ENCODE measurements at places on chromosomes 6 and 20. TPM values are rescaled to one million over a fixed set of nuclear protein-coding genes. Genes with fewer than 3 reads are reported as not detected.

Gene MYLK4
- polyA plus RNA-seq = 0.46 TPM

Gene MACROD2
- 0.21 TPM for polyA plus RNA-seq

Gene PRND
- not detected for polyA plus RNA-seq

Gene ARFGEF2
- 44.0 TPM for polyA plus RNA-seq

Gene CASS4
- polyA plus RNA-seq = 0.17 TPM

Gene SMAP1
- 17.8 TPM for polyA plus RNA-seq

Gene TBCC
- 18.0 TPM for polyA plus RNA-seq

Gene PRL
- not detected for polyA plus RNA-seq

Gene CLIC1
- 891 TPM for polyA plus RNA-seq

Gene SYNE1
- polyA plus RNA-seq = 6.1 TPM

Gene MROH8
- 2.6 TPM for polyA plus RNA-seq

Gene LAMA5
- polyA plus RNA-seq = 21.0 TPM

Gene TBC1D32
- polyA plus RNA-seq = 2.0 TPM

Gene SLC16A10
- 8.2 TPM for polyA plus RNA-seq

Gene MAD2L1BP
- polyA plus RNA-seq = 57.8 TPM

Gene TRIM10
- 6.8 TPM for polyA plus RNA-seq

Gene KIF13A
- polyA plus RNA-seq = 19.5 TPM

Gene GTSF1L
- polyA plus RNA-seq = not detected

Gene DCDC2
- 6.5 TPM for polyA plus RNA-seq

Gene ASIP
- not detected for polyA plus RNA-seq

Gene B3GAT2
- 0.01 TPM for polyA plus RNA-seq

Gene DEFB124
- not detected for polyA plus RNA-seq

Gene ANGPT4
- polyA plus RNA-seq = not detected

Gene SIRPB1
- 0.41 TPM for polyA plus RNA-seq

Gene PI16
- polyA plus RNA-seq = not detected

Gene OR2B6
- 1.2 TPM for polyA plus RNA-seq

Gene RFX6
- not detected for polyA plus RNA-seq

Gene RIPOR3
- polyA plus RNA-seq = 0.18 TPM

Gene ANKRD60
- polyA plus RNA-seq = not detected

Gene GJA10
- not detected for polyA plus RNA-seq
